ENCODE measurements at places on chromosomes 1 and 21.

GRCh38 chr1:230878591-230878990, 10.3 kb upstream of the C1orf198 start:
- no peak for DNase-seq

DNA sequence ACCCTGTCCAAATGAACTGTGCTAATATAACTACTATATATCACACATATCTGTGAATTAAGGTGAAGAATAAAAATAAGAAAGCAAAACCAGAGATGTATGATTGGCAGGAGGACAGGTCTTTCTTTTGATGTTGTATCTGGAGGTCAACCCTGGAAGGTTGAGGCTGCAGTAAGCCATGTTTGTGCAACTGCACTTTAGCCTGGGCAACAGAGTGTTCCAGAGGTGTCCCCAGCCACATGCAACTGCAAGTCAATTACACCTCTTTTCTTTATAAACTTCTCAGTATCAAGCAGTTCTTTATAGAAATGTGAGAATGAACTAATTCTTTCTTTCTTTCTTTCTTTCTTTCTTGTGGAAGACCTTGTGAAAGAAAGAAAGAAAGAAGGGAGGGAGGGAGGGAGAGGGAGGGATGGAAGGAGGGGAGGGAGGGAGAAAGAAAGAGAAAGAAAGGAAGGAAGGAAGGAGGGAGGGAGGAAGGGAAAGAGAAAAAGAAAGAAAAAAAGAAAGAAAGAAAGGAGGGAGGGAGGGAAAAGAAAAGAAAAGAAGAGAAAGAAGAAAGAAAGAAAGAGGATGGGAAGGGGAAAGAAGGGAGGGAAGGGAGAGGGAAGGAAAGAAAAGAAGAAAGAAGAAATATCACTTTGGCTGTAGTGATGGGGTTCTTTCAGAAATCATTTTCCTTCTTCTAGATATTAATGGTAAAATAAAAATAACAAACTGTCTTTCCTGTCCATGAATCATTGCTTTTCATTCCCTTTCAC, 54.0 kb upstream of the S1PR1 start:
- no peak for DNase-seq

- DNase-seq: no peak
Observed at GRCh38 chr1:74943046-74943445, 191.1 kb upstream of the LHX8 start.

DNA sequence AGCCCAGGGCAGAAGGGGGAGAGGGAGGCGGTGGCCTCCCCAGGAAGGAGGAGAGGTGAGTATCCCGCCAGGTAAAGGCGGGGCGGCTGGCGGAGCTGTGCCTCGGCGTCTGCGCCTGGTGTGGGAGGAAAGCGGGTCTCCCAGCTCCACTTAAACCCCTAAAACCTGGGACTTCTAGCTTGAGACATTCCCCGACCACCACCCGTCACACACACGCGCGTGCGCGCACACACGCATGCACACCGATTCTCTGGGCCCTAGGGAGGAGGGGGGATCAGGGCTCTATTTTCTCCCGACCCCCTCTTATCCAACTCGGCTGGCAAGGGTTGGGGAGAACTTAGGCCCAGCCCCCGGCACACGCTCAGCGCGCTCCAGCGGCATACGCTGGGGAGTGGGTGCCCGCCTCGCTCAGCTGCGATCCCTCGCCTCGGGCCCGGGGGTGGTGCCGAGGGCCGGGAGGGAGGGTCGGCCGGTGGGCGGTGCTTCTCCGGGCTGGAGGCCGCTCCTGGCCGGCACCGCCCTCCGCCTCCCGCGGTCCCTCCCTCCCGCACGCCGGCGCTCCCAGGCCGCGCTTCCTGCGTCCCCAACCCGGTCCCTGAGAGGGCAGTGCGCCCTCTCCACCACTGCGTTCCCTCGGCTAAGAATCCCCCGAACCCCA, at the start of gene TMEM51:
Gene TMEM51, plus strand, starts transcription at position 564 of the 658 bp plus-strand sequence. CDS start 61,341 bp downstream, outside the sequence.
- no peak for DNase-seq

DNA sequence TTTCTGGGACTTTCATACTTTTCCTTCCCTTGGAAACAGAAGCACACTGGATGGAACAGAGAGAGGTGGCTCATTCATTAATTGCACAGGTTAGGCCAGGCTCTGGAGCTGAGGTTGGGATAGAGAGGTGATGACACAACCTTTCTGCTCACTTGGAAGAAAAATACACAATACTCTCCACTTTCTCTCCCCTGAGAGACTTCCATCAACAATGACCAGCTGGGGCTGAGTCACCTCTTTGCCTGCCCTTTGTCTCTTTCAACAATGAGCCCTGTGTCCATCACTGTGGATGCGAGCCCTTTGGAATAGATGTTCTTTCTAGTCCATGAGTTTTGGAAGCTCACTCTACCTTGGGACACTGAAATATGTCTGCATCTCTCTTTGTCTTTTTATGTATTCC, 43.1 kb downstream of the ATP2B4 start:
- DNase-seq: no peak

DNA sequence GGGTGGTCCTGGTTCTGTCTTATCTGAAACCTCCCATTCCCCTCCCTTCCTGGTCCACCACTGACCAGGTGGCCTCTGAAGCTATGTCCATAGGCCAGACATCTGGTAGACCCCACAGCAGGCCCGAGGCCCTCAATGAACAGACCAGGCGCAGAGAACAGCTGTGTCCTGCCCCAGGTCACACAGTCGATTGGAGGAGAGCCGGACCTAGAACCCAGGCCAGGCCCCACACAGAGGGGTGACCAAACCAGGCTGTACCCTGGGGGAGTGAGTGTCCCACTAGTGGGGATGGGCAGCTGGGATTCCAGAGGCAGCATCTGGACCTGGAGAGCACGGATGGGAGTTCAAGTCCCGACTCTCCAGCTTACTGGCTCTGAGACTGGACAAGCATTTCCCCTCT, 29.2 kb downstream of the RNU1-1 start:
- no peak for DNase-seq

Measured in stimulated activated CD4-positive, alpha-beta T cell treated with anti-CD3 and anti-CD28 coated beads, Interleukin-2, amount 100 ng/mL, for 24 hours (primary cell).